Cortex of kidney (tissue), 1 donor: ENCODE measurements at places on chromosomes 4 and X.

DNA sequence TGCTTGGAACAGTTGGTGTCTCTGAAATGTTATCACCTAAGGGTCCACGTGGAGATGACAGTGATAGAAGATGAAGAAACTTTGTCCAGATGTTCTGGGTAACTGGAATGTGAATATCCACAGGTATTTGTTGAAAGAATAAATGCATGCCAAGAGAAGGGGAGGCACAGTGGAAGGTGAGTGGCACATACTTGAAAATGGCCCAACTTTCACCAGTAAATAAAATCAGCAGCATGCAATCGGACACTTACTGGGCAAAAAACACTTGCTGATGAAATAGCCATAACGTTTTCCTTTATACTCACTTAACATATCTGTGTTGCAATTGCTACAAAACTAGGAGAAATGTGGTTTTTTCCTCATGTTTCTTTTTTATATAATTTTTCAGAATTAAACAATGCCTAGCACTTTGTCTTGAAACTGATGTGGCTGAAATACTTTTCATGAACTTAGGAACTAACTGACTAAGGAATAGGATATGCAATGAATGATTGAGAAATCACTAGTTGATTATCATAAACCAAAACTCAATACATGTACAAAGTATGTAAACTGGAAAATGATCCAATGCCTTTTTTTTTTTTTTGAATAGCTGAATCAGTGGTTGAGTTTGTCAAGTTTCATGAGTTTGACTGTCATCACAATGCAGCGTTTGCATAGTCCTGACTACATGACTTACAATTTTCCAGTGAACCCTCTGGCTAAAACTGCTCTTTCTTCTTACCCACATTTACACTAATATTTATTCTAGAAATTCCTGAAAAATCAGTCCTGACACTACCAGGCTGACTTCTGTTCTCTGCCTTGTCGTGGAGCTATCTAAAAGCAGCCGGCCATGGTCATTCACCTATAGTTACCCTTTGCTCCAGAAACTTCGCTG, 127.4 kb downstream of the CPE start:
- no peak for DNase-seq

DNA sequence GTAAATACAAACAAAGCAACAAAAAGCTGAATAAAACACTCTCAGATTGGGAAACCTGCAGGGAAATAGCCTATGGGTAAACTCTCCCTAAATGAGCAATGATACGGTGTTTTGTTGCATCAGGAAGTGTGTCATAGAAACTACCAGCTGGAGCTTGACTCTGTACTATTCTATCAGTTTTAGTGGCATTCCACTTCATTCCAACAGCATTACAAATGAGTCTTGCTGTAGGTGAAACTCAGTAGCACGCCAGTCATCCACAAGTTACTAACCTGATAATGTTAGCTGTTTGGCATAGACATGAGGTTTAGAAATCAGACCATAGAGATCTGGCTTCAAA, 24.9 kb downstream of the FGFBP1 start:
- DNase-seq = no peak

- no peak for DNase-seq
These were observed 119.4 kb downstream of the SMIM20 start for GRCh38 chr4:26033389-26033788.

DNA sequence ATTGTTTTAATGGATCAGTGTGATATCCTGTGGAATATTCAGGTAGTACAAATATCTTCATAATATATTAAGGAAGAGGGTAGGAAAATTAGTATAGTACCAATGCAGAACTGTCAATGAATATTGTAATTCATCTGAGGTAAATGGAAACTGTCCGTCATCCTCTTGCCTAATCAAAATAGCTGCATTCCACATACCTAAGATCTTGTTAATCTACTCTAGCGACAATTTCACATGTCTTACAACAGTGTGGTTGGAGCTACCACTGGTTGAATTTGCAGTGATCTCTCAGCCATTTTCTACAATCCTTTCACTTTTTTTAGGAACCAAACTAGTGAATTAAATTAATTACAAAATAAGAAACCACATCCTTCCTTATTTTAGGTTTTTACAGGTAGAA, 117.5 kb downstream of the PCDH18 start:
- DNase-seq = no peak

GRCh38 chr4:7186031-7186430, 6.3 kb upstream of the SORCS2 start:
- no peak for DNase-seq

GRCh38 chr4:56874166-56874565, 33.5 kb upstream of the REST start:
- no peak for DNase-seq

DNA sequence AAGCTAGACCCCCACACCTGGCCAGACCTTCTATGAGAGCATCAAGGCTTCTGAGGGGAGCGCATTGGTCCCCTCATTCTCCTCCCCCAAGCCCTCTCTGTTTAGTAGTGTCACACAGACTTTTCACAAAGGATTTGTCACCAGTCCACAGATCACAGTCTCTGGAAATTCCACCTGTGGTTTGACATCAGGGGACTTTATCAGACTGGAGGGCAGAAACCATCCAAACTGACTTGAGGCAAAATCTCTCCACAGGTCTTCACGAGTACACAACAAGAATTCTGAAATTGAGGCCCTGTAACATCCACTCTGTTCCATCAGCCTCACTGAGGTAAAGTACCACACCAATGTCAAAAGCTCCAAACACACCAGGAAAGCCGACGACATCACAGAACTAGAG, 112.5 kb downstream of the SH3KBP1 start:
- DNase-seq = no peak

GRCh38 chr4:120704538-120704937, 218.0 kb downstream of the PRDM5 start:
- DNase-seq = no peak

GRCh38 chr4:106715825-106716224, 320.3 kb downstream of the DKK2 start:
- DNase-seq = no peak

DNA sequence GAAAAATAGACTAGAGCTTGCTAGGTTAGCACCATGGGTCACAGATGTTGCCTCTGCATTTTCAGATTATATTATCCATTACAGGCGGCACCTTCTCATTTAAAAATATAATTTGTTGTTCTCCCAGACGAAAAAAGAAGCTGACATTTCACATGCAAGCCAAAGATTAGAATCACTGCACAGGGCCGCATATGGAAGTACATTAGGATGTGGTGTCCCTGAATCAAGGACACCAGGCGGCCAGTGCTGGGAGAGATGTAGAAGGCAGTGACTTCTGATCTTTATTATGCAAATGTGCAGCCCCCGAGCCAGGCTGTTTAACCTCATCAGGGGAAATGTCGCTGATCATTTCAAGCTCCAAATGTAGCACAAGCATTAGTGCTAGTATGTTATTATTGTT, 22.8 kb downstream of the REELD1 start:
- DNase-seq = no peak

DNA sequence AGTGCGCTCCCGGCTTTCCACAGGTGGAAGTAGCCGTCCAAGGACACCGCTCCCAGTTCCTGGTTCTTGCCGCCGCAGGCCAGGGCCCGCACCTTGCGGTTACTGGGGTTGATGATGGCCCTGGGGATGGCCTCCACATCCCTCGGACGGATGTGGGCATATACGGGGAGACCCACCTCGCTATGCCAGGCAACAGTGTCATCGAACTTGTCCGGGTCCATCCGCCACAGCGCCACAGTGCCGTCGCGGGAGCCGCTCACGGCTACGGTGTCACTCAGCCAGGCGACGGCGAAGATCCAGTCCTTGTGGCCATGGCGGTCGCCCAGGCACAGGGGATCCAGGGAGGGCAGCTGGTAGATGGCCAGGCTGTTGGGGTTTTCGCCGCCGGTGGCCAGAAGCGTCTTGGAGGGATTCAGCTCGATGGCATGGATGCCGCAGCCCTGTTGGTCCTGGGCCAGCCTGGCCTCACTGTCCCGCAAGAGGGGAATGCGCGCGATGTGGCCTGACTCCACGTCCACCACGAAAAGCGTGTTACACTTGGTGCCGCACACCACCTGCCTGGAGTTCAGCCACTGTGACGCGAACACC, 795 bp downstream of the DCAF12L1 start:
- no peak for DNase-seq

GRCh38 chr4:185710487-185710995, 101.5 kb downstream of the SORBS2 start:
- no peak for DNase-seq

GRCh38 chr4:11720292-11720691, 291.6 kb upstream of the HS3ST1 start:
- DNase-seq = no peak

DNA sequence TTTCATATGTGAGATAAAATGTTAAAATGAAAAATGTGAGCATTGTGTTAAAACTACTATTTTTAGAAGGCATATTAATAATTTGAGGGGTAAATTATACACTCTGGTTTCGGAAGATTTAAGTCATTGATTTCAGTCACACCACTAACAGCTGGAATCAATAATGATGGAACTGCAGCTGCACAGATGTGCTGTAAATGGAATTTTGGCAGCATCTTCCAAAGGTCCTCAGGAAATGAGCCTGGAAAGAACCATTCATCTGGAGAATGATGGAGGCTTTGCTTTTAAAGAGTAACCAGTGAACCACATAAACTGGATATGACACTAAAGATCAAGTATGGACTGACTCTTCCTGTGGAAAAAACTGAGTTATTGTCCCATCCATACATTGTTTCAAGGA, 759.0 kb upstream of the EPHA5 start:
- no peak for DNase-seq

DNA sequence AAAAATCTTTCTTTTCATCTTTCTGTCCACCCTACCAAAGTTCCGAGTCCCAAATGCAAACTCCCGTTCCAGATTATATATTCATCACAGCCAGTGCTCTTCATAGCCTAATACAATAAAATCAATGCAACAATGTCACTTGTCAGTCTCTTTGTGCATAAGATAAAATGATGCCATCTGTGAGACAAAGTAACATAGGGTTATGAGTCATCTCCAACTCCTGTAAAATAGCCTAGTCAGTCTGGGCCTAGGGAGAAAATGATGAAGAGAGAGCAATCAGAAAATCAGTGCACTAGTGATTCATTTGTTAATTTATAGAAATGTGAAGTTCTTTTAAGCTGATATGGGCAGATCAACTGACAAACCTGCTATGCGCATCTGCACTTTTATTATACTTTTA, 689.1 kb upstream of the DIAPH2 start:
- no peak for DNase-seq

DNA sequence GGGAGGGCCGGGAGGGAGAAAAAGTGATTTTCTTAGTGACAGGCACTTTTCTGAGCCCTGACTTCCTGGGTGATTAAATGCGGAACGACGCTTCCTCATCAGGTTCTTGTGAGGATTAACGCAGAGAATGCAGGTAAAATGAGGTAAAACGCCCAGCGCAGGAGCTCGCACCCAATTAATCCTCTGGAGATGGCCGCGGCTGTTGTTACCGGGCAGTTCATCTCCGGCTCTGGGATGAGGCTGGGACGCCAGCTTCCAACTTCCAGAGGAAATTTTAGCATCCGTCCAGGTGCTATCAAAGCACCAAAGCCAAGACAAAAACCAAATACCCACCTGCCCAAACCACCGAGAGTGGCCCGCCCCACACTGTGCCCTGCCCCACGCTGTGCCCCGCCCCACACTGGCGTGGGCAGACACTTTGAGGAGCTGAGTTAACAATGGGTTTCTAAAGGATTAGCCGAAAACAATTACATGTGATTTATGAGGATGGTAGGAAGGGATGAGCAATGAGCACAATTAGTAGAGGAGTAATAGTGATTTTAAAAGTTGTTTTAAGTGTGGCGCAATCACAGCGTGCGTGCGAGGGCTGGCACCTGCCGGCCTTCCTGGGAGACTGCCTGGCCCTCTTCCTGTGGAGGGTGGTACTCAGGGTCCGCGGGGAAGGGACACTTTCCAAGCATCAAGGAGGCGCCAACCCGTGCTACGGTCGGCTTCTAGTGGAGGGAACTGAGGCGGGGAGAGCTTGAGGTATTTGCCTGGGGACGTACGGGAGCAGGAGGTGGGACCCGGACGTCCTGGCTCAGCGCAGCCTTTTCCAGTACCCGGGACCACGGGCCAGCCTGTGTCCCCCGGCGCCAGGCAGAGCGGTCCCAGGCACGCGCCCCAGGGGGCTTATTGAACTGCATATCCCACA, 41.6 kb upstream of the ADRA2C start:
- no peak for DNase-seq

DNA sequence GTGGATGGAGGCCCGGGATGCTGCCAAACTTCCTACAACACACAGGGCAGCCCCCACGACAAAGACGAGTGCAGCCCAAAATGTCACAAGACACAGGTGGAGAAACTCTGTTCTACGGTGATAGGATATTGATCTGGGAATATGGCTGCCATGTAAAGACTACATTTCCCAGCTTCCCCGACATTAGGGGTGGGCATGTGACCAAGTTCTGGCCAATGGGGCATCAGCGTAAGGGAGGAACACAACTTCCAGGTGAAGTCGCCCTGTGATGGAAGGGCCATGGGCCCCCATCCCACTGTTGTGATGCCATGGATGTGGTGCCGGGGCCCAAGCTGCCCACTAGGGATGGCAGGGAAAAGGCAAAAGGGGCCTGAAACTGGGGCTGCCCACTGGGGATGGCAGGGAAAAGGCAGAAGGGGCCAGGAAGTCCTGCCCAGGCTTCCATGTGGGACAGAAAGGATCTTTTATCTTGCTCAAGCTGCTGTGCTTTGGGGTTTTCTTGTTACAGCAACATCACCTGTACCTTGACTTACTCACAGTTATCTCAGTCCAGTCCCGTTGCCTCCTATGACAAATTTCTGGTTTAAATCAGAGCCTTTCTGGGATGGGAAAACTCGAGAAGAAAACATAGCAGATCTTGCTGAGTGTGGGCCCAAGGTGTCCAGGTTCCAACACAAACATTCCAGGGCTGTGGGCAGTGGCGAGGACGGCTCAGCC, 9.7 kb upstream of the ADRA2C start:
- DNase-seq = no peak

GRCh38 chrX:131792356-131792749, 230.7 kb upstream of the STK26 start:
- no peak for DNase-seq

- DNase-seq = no peak
These were observed 54.6 kb upstream of the RAPGEF2 start for GRCh38 chr4:159048166-159048886.

GRCh38 chrX:7447801-7448499, 300.0 kb upstream of the PUDP start:
- DNase-seq = no peak

DNA sequence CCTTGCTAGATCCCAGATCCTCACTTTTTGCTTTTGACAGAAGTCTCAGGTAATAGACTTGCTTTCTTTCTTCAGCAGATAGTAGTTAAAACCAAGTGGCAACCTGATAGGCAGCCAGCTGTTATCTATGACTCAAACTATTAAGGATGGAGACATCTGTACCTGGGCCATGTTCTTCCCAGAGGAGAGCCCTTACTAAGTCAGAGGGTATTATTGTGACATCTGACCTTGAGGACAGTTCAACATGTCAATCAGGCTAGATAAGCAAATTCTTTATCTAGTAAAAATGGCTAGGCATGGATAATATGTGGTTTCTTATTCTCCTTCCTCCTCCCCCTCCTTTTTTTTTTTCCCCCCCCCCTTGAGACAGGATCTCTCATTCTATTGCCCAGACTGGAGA, 39.2 kb downstream of the TRIM2 start:
- DNase-seq = no peak

GRCh38 chrX:150227321-150227860, 135.7 kb upstream of the MAMLD1 start:
- no peak for DNase-seq

- no peak for DNase-seq
These were observed 40.4 kb downstream of the ENPEP start for GRCh38 chr4:110516106-110516922.

GRCh38 chrX:133390676-133391075, 24.6 kb downstream of the GPC4 start:
- DNase-seq = no peak
